ENCODE measurements at places on chromosomes 11 and 22. TPM values are rescaled to one million over a fixed set of nuclear protein-coding genes. Genes with fewer than 3 reads are reported as not detected.

GRCh38 chr22:31378123-31378522, 21.3 kb upstream of the DRG1 start:
- H3K27ac ChIP-seq: no peak overlapping the region
- no peaks in the 10 kb centered on the region for H3K27me3 ChIP-seq
- DNase-seq: no peak
- no peak overlapping the region for H3K4me3 ChIP-seq
- no peaks in the 10 kb centered on the region for H3K36me3 ChIP-seq

GRCh38 chr11:8697054-8697453, 14.5 kb downstream of the RPL27A start:
- H3K27ac ChIP-seq: no peak overlapping the region
- no peaks in the 10 kb centered on the region for H3K27me3 ChIP-seq
- no peak overlapping the region for H3K4me3 ChIP-seq
- H3K36me3 ChIP-seq: peaks cover 28% of the 10 kb centered on the region
- DNase-seq: no peak

DNA sequence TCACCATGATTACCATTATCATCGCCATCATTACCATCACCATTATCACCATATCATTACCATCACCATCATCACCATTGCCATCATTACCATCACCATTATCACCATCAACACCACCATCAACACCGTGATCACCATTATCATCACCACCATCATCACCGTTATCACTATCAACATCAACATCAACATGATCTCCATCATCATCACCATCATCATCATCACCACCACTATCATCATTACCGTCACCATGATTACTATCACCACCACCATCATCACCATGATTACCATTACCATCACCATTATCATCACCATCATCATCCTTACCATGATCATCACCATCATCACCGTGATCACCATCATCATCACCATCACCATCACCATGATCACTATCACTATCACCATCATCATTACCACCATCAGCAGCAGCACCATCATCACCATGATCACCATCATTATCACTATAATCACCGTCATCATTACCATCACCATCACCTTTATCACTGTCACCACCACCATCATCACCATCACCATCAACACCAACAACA, 753.7 kb downstream of the BRD1 start:
- H3K27ac ChIP-seq: no peak overlapping the region
- H3K36me3 ChIP-seq: no peaks in the 10 kb centered on the region
- H3K4me1 ChIP-seq: no peaks in the 10 kb centered on the region
- no peaks in the 10 kb centered on the region for H3K27me3 ChIP-seq
- DNase-seq: no peak
- H3K4me3 ChIP-seq: no peak overlapping the region

DNA sequence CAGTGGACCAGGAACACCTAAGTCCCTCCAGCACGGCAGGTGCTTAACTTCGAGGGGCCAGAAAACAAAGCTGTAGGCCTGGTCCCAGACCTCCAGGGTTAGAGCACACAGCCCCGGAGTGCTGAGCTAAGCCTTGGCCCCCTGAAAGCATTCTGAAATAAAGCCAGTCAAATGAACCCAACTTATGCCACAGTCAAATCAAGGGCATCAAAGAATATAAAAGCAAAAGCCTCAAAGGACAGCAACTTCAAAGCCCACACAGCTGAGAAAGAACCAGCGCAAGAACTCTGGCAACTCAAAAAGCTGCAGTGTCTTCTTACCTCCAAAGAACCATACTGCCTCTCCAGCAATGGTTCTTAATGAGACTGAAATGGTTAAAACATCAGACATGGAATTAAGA, 39.1 kb downstream of the TMEM123 start:
- H3K27ac ChIP-seq: no peak overlapping the region
- no peaks in the 10 kb centered on the region for H3K27me3 ChIP-seq
- DNase-seq: peak; percentile 47

DNA sequence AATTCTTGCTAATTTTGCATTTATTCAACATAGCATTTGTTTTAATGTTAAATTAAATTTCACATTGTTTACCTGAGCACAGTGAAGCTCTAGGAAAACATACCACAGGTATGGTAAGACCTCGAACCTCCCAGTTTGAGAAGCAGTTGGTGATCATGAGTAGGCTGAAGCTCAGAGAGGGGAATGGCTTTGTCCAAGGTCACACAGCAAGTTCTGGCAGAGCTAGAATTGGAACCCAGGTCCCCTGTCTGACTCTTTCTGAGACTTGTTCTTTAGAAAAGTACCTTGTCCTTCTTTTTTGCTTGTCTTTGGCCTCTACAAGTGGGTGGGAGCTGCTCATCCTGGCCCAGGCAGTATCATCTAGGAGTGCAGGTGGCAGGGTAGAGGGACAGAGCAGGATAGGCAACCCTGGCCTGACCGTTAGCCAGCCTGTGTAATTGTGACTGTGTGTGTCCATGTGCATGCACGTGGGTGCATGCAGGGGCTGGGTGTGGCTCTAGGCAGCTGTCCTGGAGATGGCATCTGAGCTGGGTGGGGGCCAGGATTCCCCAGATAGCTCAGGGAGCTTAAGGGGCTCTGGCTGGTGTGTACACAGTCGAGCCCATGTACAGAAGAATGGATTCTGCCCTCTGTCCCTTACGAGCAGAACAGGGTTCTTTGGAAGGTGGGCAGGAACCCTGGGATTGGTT, 21.6 kb downstream of the PHLDB1 start:
- no peak for DNase-seq
- no peaks in the 10 kb centered on the region for H3K27me3 ChIP-seq

GRCh38 chr11:121435551-121436511, 16.3 kb upstream of the SORL1 start:
- H3K27ac ChIP-seq: no peak overlapping the region
- H3K4me1 ChIP-seq: no peaks in the 10 kb centered on the region
- no peaks in the 10 kb centered on the region for H3K36me3 ChIP-seq
- H3K4me3 ChIP-seq: no peak overlapping the region

DNA sequence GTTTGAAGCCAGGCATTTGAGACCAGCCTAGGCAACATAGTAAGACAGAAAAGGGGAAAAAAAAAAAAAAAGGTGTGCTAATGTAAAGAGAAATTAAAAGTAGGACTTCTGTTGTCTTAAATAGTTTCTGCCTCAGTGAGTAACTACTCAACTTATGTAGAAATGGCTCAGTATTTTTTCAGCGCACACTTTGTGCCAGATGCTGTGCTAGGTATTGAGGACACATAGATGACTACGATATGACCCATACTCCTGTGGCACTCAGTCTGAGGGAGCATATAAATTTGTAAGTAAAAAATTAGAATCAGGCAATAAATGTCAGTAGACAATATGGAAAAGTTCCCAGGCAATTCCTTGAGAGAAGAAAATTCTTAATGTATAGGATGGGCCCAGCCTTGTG, 93.9 kb downstream of the YAP1 start:
- no peak overlapping the region for H3K27ac ChIP-seq
- no peak overlapping the region for H3K4me3 ChIP-seq
- no peaks in the 10 kb centered on the region for H3K4me1 ChIP-seq
- no peaks in the 10 kb centered on the region for H3K27me3 ChIP-seq
- DNase-seq: no peak

- H3K4me3 ChIP-seq: no peak overlapping the region
- no peaks in the 10 kb centered on the region for H3K4me1 ChIP-seq
- DNase-seq: no peak
- H3K36me3 ChIP-seq: no peaks in the 10 kb centered on the region
Measured at GRCh38 chr11:44229624-44230023, 80.3 kb downstream of the ALX4 start.

DNA sequence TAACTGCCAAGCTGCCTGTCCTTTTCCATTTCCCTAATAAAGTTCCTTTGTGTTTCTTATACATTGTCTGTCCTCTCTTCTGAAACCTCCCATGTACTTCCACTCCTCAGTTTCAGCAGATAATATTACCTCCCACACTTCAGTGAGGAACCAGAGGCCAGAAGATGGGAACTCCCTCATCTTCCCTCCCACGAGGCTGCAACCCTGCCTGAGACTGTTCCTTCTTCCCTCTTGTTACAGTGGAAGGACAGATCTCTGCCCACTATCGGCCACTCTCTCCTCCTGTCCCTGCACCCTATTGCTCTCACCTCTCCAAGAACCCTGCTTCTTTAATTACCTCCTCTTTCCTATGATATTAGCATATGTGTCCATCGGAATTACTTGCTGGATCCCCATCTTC, 38.1 kb upstream of the SWAP70 start:
- no peak overlapping the region for H3K27ac ChIP-seq
- no peaks in the 10 kb centered on the region for H3K27me3 ChIP-seq
- no peaks in the 10 kb centered on the region for H3K36me3 ChIP-seq
- H3K4me1 ChIP-seq: peaks cover 3% of the 10 kb centered on the region
- H3K4me3 ChIP-seq: no peak overlapping the region
- no peak for DNase-seq

DNA sequence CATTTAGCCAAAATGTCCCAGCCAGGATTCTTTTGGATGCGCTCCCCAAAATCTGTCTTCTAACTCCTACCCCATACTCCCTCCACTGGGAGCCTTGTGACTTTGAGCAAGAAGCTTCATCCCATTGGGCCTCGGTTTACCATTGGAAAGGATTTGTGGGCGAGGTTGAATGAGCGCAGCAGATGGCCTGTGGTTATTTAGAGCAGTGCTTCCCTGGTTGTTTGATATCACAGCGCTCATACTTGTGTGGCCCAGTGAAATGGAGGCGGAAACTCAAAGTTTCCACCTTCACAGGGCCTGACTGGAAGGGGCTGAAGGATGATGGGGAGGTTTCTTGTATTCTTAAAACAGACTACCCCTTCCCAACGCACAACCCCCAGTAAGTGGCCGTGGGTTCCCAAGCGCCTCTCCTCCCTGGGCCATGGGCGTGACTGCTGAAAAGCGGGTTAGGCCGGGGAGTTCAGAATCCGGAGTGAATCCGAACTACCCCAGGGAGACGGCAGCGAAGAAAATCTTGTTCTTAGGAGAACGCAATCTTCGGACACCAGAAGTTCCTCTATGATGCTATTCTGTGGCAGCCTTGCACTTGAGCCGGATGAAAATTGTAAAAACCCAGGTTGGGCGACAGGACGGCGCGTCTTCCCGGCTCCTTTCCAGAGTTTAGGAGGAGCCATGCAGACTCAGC, 1.2 kb upstream of the ATF4 start:
- H3K27me3 ChIP-seq: no peaks in the 10 kb centered on the region
- peaks cover 66% of the 10 kb centered on the region for H3K36me3 ChIP-seq
- peak overlapping the region; percentile 77 for H3K4me3 ChIP-seq
- peaks cover 20% of the 10 kb centered on the region for H3K4me1 ChIP-seq
- peak overlapping the region; percentile 94 for H3K27ac ChIP-seq
- DNase-seq: no peak

The TSSK2 gene
- not detected for total RNA-seq

- H3K27me3 ChIP-seq: no peaks in the 10 kb centered on the region
- no peaks in the 10 kb centered on the region for H3K36me3 ChIP-seq
- H3K4me1 ChIP-seq: no peaks in the 10 kb centered on the region
Measured at GRCh38 chr22:44380756-44381486, 68.2 kb upstream of the SHISAL1 start.

DNA sequence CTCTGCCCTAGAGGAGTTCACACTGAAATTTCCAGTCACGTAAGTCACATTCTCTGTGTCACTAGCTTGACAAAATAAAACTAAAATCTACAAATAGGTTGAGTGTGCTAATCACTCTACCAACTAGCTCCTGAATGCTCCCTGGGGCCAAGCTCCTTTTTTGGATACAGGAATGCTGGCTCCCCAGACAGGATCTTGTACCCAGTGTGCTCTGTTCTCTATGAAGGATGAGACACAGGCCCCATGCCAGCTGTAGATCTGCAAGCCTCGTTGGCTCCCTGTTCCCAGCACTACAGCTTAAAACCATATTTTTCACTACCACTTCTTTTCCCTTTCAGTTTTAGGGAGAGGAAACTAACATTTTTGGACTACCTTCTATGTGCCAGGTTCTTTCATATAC, 3.7 kb upstream of the IPO7 start:
- H3K4me1 ChIP-seq: peaks cover 6% of the 10 kb centered on the region
- no peak overlapping the region for H3K4me3 ChIP-seq
- no peaks in the 10 kb centered on the region for H3K36me3 ChIP-seq
- H3K27me3 ChIP-seq: no peaks in the 10 kb centered on the region

GRCh38 chr11:81658722-81659121, 1074.9 kb downstream of the FAM181B start:
- no peak overlapping the region for H3K27ac ChIP-seq
- DNase-seq: no peak
- H3K27me3 ChIP-seq: no peaks in the 10 kb centered on the region
- H3K4me3 ChIP-seq: no peak overlapping the region

The SOX6 gene
- 3.0 TPM for total RNA-seq

GRCh38 chr22:30457981-30458380, 13.8 kb downstream of the SEC14L3 start:
- no peak overlapping the region for H3K27ac ChIP-seq
- no peaks in the 10 kb centered on the region for H3K4me1 ChIP-seq
- no peaks in the 10 kb centered on the region for H3K27me3 ChIP-seq
- DNase-seq: no peak
- H3K4me3 ChIP-seq: no peak overlapping the region

DNA sequence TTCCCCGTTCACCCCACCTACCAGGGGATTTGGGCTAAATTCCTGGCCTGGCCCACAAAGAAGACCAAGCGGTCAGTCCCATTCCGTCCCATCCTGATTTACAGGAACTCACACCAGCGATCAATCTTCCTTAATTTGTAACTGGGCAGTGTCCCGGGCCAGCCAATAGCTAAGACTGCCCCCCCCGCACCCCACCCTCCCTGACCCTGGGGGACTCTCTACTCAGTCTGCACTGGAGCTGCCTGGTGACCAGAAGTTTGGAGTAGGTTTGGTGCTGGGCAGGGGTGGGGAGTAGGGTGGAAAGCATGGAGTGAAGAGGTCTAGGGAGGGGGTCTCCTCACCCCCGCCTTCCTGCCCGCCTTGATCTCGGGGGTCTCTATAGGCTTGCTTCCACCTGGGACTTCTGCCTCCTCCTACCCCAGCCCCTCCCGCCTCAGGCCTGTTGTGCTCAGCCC, at the start of gene SERPING1:
TSS of gene SERPING1 (plus strand) at position 225 of the 455 bp plus-strand sequence. CDS start 586 bp downstream, outside the sequence.
- H3K36me3 ChIP-seq: no peaks in the 10 kb centered on the region
- DNase-seq: no peak
- H3K27ac ChIP-seq: peak within 1 kb of the TSS; percentile 47
- peak within 1 kb of the TSS; percentile 22 for H3K4me3 ChIP-seq
- H3K27me3 ChIP-seq: no peaks in the 10 kb centered on the region

The VSIG2 gene
- 0.14 TPM for total RNA-seq

DNA sequence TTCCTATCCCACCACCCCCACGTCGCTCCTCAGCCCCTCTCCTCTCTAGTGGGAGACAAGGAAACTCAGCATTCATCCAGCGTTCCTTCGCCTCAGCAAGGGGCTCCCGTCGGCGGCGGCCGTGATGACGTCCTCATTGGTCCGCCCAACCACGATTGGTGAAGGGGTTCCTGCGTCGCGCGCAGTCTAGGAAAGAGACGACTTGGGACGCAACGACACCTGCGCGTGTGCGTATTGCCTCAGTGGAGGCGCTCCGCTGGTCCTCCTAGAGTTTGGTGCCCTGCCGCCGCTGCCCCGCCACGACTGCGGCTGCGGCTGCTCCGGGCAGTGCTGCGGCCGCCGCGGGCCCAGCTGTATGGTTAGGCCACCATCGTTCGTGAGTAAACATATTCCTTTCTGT, 56.6 kb downstream of the CCDC81 start:
- no peaks in the 10 kb centered on the region for H3K4me1 ChIP-seq
- H3K27ac ChIP-seq: no peak overlapping the region
- no peak overlapping the region for H3K4me3 ChIP-seq
- no peaks in the 10 kb centered on the region for H3K27me3 ChIP-seq
- no peak for DNase-seq

The LDHAL6A gene
- total RNA-seq: not detected

The OR52A1 gene
- total RNA-seq: not detected

The DDIAS gene
- total RNA-seq: 8.1 TPM

The SLC22A6 gene
- total RNA-seq: not detected
